ENCODE measurements at places on chromosomes 4 and X.

DNA sequence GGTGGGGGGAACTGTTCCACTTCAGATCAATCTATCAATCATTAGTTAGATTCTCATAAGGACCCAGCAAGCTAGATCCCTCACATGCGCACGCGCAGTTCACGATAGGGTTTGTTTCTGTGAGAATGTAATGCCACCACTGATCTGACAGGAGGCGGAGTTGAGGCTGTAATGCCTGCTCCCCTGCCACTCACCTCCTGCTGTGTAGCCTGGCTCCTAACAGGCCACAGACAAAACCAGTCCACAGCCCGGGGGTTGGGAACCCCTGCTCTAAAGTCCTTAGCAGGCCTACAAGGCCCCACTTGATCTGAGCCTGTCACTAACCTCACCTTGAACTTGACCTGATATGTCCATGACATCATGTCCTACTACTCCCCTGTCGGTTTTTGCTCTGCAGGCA lies 30.3 kb downstream of the ARL9 start:
- DNase-seq: no peak

- DNase-seq: no peak
Measured at GRCh38 chrX:80879916-80880315, 70.2 kb upstream of the BRWD3 start.

DNA sequence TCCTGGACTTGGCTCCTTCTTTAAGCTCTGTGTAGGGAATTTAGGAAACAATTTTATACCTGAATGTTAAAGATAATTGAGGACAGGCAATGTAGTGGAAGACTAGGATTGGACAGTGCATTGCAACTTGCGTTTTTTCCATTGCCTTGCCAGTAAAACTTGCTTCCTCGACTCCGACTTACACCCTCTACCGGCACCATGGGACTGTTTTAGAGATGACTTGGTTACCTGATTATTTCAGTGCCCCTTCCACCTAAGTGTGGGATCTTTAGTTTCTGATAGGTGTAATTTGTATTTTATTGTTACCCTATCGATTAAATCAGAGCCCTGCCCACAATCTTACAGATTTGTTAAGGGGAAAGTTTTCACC lies 1.2 kb downstream of the PRPS1 start:
- DNase-seq: peak; percentile 2

GRCh38 chrX:129641941-129642340 lies 12.8 kb downstream of the APLN start:
- DNase-seq: no peak

GRCh38 chrX:132933170-132933569 lies 25.3 kb downstream of the HS6ST2 start:
- DNase-seq: no peak

- no peak for DNase-seq
Measured at GRCh38 chr4:113212613-113213012, 163.2 kb downstream of the ANK2 start.

DNA sequence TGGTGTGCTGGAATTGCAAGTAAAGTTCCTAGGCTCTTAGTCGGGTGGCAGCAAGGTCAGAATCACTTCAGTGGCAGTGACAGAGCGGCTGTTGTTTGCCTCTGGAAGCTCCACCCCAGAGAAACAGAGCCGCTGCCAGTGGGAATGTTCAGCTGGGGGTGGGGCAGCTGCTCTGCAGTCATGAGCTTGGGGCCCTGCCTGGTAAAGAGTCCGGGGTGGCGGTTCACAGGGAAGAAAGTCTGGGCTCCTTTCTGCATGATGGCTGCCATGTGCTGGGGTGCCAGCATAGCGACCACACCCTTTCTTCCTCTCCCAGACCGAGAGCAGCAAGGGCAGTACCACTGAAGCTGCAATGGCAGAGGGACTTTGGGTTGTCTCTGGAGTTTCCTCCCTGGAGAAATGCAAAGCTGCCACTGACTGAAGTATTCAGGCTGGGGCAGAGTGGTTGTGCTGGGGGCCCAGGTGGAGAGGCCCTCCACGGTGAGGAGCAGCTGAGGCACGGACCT lies 108.8 kb upstream of the CENPE start:
- no peak for DNase-seq

DNA sequence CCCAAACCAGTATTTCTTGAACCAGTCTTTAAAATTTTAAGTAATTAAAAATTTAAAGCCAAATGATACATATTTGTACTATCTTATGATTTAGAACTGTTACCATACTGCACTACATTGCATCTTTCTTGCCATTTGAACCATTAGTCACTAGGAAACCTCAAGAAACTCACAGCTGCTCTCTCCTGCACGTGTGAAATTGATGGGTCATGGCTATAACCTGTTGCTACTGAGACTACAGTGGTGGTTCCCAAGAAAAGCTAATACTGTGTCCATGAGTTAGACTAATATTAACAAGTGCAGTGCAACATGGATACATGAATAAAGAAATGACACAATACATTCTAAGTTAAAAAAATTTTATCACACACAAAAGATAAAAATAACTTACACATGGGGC lies 88.4 kb downstream of the PDE5A start:
- no peak for DNase-seq

DNA sequence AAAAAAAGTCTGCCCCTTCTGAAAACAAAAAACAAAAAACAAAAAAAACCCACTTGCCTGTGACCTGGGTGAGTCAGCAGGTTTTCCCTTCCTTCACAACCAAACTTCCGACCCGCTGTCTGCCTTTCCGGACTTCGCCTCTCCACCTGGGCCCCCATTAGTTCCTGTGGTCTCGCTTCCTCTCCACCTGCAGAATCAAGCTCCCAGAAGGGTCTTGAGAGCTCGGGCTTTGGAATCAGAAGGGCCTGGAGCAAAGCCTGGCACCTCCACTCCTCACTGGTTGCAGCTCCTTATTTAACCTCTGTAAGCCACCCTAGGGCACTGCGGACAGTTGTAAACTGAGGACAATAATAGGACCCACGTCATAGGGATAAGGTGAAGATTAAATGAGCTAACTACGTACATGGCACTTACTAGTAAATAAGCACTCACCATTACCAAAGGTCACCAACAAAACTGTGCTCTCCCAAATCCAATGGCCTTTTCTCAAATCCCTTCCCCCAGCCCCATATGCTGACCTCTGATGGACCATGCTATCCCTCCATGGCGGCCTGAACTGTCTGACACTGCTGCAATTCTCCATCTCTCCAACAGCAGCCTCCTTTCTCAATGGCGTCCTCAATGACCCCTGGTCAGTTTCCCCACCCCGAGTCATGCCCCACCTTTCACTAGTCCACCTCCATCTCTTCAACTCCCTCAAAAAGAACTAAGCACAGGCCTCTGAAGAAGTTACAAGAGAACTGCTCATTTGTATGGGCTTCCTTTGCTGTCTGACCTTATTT lies 64.2 kb downstream of the IRF2 start:
- peak; percentile 37 for DNase-seq

DNA sequence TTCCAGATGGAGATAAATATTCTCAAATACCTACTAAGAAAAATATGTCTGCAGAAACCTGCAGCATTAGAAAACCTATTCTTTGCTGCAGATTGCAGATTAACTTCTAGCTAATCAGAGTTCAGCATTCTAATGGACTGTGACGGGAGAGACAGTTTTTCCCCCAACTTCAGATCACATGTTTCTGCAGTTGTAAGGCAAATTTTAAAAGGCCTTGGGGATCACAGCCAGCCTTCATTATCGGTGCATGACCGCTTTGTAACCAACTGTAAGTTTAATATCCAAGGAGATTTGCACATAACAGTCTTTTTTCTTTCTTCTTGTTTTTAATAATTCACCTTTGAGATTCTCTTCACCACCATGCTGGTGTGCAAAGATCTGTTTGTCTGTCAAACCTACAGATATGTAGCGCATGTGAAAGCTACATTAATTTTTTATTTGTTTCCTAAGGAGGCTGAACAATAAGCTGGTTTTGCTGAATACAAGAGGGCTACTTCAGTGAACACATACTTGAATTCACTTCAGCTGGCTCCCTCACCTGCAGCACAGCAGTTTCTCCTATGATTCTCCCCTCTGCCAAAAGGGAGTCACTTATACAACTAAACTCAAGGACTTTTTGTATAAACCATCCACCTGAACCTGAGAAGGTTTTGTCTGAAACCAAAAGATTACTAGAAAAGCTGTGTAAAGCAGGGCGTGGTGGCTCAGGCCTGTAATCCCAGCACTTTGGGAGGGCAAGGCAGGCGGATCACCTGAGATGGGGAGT lies 488.5 kb downstream of the RPA4 start:
- DNase-seq: no peak

- no peak for DNase-seq
Measured at GRCh38 chr4:110003401-110004187, 90.9 kb downstream of the EGF start.

GRCh38 chr4:158861766-158862165 lies 92.9 kb downstream of the FNIP2 start:
- DNase-seq: no peak

GRCh38 chr4:182555997-182556418 lies 312.8 kb downstream of the TENM3 start:
- no peak for DNase-seq

- no peak for DNase-seq
Measured at GRCh38 chr4:36337665-36338185, 56.3 kb downstream of the DTHD1 start.
